ENCODE measurements at places on chromosomes 7 and 10.

GRCh38 chr10:6269953-6270867 lies 67.5 kb downstream of the PFKFB3 start:
- peak; percentile 74 for DNase-seq

- DNase-seq = peak; percentile 42
These were observed 398.5 kb downstream of the PCDH15 start for GRCh38 chr10:54402576-54402975.

GRCh38 chr10:67864607-67865371 lies 19.7 kb upstream of the SIRT1 start:
- DNase-seq = no peak

DNA sequence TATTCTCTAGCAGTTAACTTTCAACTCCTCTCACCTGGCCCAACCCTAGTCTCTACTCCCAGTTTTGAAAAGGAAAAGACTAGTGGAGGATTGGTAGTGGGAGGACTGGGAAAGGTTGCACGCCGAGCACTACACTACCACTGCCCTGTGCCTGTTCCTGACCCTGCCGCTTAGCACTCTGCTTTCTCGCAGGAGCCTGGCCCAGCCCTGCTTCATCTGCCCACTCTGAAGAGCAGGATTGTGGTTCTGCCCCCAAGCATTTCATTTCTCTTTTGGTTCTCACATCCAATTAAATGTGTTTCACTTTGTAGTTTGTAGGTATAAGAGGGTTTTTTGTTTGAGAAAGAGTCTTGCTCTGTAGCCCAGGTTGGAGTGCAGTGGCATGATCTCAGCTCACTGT lies 31.5 kb upstream of the RBM20 start:
- no peak for DNase-seq

DNA sequence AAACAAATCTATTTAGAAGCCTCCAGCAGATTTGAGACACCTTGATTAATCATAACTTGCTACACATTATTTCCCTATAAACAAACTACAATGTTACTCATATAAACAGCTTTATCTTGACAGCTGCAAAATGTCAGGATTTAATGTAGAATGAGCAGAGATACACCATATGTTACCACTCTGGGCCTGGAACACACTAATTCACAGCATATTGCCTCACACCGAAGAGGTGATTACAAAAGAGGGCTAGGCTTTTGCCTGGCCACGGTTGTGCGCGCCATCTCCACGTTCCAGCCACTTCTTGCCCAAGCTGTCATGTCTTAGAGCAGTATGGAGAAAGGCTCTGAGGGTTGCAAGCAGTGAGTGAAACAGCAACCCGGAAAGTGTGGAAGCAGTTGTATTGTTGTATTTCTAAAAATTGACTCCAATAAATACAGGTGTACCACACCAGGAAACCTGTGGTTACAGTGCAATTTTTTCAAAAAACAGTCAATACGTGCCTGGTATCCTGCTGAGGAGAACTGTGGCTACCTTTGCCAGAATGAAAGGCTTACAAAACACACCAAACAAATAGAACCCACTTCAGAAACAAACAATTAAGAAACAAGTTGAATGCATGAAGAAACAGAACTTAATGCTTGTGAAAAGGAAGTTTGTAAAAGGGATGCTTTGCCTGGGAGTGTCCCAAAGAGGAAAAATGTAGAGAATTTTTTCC lies 498.1 kb downstream of the PLXNA4 start:
- DNase-seq = no peak

- DNase-seq = no peak
These were observed 25.0 kb downstream of the ZNF365 start for GRCh38 chr10:62399211-62399610.

DNA sequence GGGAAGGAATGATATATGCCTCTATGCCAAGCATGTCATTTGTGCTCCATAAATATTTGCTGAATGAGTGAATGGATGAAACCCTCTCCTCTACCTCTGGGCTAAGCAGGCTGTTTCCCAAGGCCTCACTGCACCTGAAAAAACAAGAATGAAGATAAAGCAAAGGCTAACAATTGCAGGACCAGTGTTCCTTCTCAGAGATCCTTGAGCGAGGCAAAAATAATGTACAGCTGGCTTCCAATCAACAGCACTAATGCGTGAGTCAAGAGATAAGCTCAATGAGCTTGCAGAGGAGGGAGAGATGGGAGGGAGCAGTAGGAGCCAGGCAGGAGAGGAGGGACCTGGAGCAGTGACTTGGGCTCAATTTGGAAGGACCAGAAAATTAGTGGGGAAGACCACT lies 144.5 kb upstream of the NFE2L3 start:
- no peak for DNase-seq

- no peak for DNase-seq
These were observed 26.6 kb downstream of the VWC2 start for GRCh38 chr7:49800031-49800430.

GRCh38 chr7:36760856-36761762 lies 36.8 kb upstream of the AOAH start:
- DNase-seq = no peak

- no peak for DNase-seq
These were observed 5.8 kb downstream of the H2BK1 start for GRCh38 chr7:151204383-151205032.

- no peak for DNase-seq
These were observed 1.2 kb upstream of the CALU start for GRCh38 chr7:128737867-128738385.

DNA sequence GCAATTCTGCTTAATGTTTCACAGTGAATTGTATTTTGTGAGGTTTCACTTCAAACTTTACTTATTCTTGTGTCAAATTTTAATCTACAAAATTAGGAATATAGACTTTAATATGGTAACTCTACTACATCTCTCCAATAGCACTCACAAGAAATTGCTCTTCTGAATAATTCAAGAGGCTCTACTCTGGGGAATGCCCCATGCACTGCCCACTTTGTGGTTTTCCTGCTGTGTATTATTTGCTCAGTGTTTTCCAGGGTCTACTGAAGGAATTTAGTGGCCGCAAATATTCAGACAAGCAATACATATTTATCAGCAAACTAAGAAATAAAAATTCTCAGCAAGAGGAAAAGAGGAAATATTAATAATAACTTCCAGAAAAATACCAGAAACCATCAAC lies 611.4 kb downstream of the TNS3 start:
- no peak for DNase-seq

- DNase-seq = no peak
These were observed 168.6 kb upstream of the CSTF2T start for GRCh38 chr10:51867956-51868355.

- no peak for DNase-seq
These were observed 816 bp upstream of the LRRC4 start for GRCh38 chr7:128031901-128032604.

DNA sequence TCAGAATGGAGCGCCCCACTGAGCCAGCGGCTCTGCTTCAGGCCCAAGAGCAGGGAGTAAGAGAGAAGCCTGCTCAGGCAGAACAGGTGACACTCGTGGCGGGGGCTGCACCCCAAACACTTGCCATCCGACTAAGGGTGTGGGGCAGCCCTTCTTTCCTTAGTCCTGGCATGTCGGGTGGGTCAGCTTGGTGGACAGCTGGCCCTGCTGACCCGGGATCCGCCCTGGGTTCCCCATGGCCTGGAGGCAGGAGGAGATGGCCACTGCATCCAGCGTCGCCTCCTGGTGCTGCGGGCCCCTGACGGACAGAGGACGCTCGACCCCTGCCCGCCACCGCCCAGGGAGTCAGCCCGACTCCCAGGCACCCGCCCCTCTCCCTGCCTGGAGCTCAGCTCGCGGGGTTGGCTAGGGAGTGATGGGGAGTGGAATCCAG lies 1.2 kb upstream of the PAOX start:
- no peak for DNase-seq

GRCh38 chr7:16891338-16891737 lies 9.6 kb upstream of the AGR3 start:
- DNase-seq = peak; percentile 58

DNA sequence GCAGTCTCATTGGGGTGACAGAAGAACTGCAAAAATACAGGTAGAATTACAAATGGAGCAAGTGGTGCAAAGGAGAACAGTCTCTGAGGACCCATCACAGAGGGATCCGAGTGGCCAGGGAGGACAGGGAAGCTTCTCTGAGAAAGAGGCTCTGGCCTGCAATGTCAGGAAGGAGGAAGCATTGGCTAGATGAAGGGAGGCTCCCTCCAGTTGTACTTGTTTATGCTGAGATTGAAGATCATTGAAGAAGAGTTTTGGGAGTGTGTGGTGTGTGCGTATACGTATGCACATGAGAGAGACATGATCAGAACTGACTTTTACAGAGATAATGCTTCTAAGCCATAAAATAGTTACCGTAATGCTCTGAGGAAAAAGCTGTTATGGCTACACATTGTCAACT lies 274.7 kb upstream of the FZD8 start:
- DNase-seq = no peak

GRCh38 chr10:116774728-116775151 lies 32.4 kb upstream of the HSPA12A start:
- no peak for DNase-seq

DNA sequence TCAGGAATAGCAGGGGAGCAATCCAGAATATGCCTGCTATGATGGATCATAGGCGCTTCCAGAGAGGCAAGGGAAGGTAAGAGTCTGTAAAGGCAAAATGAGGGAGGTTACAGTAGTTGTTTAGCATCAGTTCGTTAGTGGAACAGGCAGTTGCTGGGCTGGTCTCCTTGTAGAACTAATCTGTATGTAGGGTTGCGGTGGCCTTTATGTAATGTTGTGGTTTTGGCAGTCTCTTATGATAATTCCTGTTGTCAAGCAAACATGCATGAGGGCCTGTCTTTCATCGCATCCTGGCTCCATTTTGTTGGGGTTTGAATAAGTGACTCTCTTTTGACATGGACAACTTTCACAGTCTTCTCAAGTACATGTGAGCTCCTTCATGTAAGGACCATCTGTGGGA lies 427.8 kb upstream of the LRGUK start:
- peak; percentile 18 for DNase-seq
